ENCODE measurements at places on chromosomes 13 and 19.
A peak's percentile ranks its signal among the peaks of the same experiment; 100 is the strongest.

GRCh38 chr19:17127671-17128070, 52.1 kb downstream of the MYO9B start:
- DNase-seq, result no peak

GRCh38 chr19:3440082-3440481, 40.2 kb downstream of the SMIM24 start:
- DNase-seq, result peak; percentile 76

DNA sequence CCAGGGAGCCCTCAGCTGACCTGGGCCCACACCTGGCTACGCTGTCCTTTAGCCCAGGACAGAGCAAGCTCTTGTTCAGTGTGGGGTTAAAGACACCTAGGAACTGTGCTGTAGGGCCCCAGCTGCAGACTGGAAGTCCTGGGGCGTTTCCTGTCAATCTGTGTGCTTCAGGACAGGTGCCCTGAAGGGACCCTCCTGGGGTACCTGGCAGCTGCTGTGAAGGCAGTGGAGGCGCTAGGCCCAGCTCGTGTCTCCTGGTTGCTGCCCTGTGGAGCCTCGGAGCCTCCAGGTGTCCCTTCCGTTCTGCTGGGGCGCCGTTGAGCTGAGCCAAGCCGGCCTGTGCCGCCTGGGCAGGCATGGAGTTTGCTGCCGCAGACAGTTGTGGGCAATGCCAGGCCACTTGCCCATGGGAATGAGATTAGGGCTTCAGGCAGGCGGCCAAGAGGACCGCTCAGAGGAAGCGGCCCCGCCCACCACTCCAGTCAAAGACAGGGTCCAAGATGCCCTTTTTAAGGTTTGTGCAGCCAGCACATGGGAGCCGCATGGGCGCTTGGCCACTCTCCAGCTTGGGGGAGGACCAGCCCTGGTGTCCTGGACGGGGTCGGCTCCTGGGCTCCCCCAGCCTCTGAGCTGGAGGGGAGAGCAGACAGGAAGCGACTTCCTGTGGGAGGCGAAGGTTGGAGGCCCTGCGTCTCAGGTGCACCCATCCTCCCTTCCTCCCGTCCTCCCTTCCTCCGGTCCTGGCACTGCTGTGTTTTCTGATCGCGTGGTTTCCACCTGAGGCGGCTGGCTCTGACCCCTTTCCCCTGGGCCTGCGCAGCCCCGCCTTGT, 4.0 kb downstream of the PTBP1 start:
- peak; percentile 49 for DNase-seq

GRCh38 chr19:50705422-50706019, 14.1 kb downstream of the SHANK1 start:
- peak; percentile 82 for DNase-seq

DNA sequence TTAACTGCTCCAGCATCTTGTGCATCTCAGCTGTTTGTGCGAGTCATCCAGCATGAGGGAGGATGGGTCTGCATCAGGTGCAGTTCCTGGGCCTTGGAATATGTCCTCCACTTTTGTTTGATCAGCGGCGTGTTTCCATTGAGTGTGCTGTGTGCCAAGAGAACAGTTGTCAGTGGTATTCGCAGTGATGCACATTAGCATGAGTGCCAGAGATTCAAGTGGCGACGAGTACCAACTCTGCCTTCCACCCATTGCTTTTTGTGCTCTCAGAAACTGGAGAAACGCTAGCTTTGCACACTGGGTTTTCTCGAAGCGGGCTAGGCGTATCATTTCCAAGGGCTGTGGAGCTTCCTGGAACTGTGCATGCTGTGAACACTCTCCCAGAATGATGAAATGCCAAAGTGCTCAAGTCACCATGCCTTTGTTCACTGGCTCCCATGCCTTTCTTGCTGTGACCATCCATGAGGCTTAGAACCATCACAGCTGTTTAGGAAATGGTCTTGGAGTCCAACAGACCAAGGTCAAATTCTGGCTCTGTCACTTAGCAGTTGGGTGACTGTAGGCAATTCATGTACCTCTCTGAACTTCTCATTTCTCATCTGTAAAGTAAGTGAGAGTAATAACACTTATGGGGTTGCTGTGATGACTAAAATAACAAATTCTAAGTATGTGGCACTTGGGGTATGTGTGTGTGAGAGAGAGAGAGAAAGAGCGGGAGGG, 18.4 kb downstream of the LRCH1 start:
- peak; percentile 67 for DNase-seq
